Activated T-helper 9 cell treated with anti-CD3 and anti-CD28 coated beads, Interleukin-2, amount 50 U/mL, for 16 hours (primary cell): ENCODE measurements at places on chromosomes 2 and 18.

DNA sequence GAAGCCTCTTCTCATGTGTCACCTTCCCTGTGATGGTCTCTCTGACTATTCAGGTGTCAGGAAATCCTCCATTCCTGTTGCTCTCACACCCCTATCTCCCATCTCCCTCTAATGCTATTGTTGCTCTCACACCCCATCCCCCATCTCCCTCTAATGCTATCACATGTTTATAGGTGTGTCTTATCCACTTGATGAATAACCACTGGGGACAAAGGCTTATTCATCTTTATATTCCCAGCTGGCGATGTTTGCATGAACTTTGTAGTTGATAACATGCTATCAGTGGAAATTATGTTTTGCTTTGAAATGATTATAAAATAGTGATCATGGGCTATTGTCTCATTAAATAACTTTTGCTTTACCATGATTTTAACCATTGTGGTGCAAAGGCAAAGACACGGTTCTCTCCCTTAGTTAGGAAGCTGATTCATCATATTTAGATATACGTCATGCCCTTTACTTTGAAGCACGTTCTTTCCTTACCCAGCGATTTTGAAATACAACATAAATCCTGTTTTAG is 220.5 kb downstream of the PMAIP1 start:
- no peak for DNase-seq

DNA sequence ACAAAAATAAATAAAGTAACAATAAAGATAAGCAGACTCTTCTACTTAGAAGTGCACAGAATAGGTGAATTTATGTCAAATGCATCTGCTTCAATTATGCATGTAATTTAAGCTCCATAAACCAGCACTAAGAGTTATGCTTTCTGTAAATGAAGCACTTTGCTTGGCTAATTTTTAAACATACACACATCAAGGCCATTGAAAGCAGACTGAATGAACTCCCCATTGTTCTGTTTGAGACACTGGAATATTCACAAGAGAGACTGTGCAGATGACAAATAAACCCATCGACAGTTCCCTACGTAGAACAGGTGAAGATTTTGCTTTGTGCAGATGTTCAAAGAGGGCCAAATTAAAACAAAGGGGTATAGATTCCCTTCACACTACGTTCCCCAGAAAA is 133.4 kb downstream of the PID1 start:
- no peak for DNase-seq

- DNase-seq: no peak
Measured at GRCh38 chr2:215431290-215431689, 4.6 kb downstream of the FN1 start.

GRCh38 chr2:211434773-211435172 is 878.4 kb downstream of the CPS1 start:
- no peak for DNase-seq

DNA sequence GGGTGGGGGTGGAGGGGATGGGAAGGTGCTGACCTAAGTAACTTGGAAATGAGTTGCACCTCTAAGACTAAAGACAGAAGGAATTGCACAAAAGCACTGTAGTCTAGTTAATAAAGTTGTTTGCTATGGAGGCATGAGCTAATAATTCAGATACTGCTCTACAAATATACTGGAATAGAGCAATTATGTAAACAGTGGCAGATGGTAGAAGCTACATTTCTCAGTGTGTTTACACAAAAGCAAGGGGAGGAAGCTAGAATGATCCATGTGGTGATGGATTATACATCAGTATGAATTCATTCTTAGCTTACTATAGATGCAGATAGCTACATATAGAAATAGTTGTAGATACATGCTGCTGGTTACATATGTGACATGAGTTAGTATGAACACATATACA is 27.6 kb upstream of the UBE2F start:
- DNase-seq: no peak
